ENCODE measurements at places on chromosomes 1 and 21.
A peak's percentile ranks its signal among the peaks of the same experiment; 100 is the strongest.

DNA sequence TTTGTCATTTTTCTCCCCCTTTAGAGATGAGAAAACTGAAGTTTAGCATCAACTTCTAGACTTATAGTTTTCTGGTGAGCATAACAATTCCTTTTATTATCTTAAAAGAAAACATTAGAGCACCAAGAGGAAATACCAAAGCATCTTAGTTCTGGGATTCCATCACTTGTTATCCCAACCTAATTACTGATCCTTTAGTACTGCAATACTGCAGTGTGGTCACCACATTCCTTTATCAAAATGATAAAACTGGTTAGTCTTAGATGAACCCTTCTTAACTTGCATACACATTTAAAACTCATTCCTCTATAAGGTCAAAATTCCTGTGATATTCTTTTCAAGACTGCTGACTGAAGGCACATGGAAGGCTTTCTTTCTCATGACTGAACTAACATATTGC, 23.1 kb downstream of the SOD1 start:
- no peak for DNase-seq

DNA sequence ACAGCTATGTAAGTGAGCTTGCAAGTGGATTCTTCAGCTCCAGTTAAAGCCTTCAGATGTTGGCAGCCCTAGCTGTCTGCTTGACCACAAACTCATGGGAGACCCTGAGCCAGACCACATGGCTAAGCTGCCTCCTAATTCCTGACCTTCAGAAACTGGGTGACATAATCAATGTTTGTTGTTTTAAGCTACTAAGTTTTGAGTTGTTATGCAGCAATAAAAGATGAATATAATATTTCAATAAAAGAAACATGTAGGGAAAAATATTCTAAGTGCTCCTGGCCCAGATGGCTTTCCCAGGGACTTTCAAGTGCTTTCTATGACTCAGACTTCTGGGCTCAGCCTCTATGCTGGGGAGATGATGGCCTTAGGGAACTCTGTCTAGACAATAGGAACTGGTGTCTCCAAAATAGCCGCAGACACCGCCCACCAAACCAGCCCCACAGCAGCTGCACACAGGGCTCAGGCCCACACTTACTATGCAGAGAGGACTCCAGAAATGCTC, 20.3 kb upstream of the AZIN2 start:
- no peak for DNase-seq

DNA sequence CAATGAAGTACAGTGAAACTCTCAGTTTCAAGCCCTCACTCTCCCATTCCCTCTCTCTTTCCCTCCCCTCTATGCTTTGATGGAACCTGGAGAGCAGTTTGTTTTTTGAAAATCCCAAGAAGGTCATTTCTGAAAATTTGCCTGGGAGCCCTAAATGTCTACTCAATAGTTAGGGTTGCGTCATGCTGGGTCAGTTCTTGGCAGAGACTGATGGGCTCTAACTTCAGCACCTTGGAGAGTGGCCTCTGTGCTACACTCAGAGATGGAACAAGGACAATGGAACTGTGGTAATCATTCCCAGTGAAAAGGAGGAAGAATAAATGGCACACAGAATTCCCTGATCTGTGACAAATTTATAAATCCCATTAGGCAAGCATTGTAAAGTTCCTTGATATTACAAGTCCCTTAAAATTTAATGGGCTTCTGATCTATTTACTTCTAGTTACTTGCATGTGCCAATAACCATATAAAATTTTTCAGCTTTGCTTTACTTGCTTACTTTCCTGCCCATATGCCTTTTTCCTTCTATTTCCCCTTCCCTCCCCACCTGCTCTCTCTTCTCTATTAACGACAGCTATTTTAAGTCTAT, 182.9 kb upstream of the KCND3 start:
- DNase-seq = peak; percentile 9

GRCh38 chr1:231315887-231316286, 21.8 kb downstream of the EXOC8 start:
- no peak for DNase-seq

DNA sequence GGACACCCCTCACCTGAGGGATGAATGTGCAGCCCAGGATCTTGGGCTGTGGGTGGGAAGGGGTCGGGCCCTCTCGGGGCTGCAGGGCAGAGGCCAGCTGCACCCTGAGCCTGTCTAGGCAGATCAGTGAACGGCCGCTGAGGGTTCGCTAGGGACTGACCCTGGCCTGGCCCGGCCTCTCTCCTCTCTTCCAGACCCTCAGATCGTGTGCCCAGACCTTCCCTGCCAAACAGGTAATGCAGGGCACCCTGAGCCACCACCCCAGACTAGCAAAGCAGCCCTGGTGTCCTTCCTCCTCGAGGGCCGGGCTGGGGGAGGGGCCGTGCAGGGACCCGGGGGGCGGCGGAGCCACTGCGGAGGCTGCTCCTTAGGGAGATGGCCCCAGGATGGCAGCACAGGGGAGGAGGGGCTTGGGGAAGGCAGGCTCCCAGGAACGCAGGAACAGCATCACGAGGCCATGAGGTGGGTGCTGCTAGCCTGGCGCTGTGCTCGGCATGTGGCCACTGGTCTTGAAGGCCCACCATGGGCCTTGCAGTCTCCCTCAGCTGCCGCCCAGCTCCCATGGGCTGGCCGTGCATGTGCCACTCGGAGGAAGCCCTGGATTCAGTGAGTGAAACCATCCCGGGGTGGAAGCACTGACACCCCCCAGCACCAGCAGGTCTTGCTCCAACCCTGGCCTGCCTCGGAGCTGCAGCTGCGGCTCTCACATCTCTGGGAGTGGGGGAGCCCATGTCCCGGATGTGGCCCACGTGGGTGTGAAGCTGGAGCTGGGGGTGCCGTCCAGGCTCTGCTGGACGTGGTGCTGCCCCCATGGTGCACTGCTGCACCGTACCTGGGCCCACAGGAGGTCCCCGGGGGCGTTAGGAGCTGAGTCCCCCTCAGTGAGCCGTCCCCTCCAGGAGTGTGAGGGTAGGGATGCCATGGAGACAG, 28.7 kb downstream of the COL6A2 start:
- DNase-seq = no peak

GRCh38 chr1:206668874-206669410, 15.8 kb upstream of the MAPKAPK2 start:
- no peak for DNase-seq

DNA sequence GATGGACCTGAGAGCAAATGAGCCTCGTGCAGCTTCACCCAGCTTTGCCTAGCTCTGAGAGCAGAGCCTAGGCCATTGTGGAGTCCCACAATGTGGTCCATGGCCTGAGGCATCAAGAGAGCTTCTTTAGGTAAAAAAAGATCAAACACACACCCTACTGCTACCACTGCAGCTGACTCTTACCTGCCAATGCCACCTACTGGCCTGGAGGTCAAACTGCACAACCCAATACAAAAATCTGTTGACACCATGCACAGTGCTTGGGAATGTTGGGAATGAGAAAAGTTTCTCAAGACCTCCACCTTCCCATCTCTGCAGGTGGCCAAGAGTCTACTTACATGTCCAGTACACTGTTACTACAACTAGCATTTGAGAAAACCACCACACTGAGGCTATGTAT, 60.6 kb downstream of the UCHL5 start:
- no peak for DNase-seq

Data from kidney epithelial cell (primary cell).